Fibroblast of skin of back (primary cell): ENCODE measurements at places on chromosomes 5 and 9.

GRCh38 chr9:91963711-91964240 lies 13.7 kb upstream of the ROR2 start:
- no peak for DNase-seq

DNA sequence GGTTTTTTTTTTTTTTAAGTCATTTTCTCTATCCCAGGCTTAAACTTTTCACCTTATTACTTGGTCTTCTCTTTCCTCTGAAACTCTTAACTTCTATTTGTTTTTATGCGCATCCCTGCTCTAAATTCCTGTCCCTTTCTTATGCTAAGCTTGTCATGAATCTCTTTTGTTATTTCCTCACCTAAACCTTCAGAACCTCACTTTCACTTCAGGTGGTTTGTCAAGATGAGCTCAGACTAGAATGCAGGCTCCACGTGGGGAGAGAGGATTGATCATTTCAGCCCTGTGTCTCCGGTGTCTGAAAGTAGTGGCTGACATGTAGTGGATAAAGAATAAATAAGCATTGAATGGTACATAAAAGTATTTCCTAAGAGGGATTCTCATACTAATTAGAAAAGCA lies 63.6 kb downstream of the ANXA1 start:
- DNase-seq = no peak

- no peak for DNase-seq
These were observed 146.7 kb upstream of the COL5A1 start for GRCh38 chr9:134494905-134495304.

GRCh38 chr9:127451858-127452656 lies 747 bp downstream of the LRSAM1 start:
- DNase-seq = peak; percentile 53

GRCh38 chr5:104375345-104375744 lies 812.8 kb upstream of the NUDT12 start:
- DNase-seq = no peak

DNA sequence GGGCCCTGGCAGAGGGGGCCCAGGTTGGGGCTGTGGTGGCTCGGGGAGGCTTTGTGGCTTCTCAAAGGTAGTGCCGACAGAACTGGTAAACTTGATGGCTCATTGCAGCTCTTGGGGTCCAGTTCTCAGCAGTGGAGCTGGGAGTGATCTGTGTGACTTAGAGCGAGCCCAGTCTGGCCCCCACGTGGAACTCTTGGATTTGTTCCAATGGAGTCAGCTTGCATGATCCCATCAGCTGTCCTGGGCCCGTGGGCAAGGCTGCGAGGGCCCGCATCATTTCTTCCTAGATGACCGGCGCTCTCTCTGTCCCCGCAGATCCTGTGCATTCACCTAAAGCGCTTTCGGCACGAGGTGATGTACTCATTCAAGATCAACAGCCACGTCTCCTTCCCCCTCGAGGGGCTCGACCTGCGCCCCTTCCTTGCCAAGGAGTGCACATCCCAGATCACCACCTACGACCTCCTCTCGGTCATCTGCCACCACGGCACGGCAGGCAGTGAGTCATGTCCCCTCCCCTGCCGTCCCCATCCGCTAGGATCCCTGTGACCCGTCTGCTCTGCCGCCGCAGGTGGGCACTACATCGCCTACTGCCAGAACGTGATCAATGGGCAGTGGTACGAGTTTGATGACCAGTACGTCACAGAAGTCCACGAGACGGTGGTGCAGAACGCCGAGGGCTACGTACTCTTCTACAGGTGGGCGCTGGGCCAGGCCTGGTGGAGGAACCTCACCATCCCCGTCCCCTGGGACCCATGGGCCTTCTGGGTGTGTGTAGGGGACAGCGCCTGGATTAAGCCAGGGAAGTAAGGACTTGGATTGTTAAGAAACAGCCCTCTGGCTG lies 39.2 kb downstream of the USP20 start:
- DNase-seq = no peak

- DNase-seq = peak; percentile 7
These were observed 52.0 kb downstream of the CFAP77 start for GRCh38 chr9:132461971-132462370.

DNA sequence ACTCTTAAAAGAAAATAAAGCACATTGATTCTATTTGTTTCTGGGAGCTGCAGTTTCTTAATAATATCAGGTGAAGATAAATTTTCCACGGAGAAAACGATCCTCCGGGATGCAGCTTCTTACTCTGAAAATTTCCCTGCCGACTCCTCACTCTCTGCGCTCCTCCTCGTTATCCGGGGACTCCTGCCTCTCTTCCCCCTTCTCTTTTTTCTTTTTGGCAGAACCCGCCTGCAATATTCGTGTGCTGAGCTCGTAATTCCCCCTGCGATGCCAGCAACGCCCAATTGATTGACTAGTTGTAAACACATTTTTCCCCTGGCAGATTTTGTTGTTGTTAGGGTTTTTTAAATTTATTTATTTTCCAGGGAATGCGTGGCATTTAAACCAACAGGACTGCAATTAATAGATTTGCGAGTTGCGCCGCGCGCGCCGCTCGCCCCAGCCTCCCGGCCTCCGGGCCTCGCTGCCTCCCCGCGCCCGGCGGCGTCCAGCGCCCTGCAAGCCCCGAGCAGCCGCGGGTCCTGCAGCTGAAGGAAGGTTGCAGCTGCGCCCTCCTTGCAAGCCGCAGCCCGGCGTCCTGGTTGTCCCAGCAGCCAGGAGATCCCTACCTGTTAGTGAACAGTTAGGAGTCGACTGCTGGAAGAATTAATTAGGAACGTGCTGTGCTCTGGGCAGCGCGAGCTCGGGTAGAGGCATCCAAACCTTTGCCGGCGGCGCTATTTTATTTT lies 2.2 kb downstream of the NTNG2 start:
- DNase-seq = no peak

GRCh38 chr5:170491479-170491878 lies 12.3 kb upstream of the KCNIP1 start:
- DNase-seq = peak; percentile 96

- no peak for DNase-seq
These were observed 46.8 kb upstream of the HAPLN1 start for GRCh38 chr5:83767409-83767992.

GRCh38 chr5:112906637-112907036 lies 15.4 kb downstream of the REEP5 start:
- no peak for DNase-seq

GRCh38 chr5:174825587-174825986 lies 101.2 kb downstream of the MSX2 start:
- DNase-seq = peak; percentile 80

DNA sequence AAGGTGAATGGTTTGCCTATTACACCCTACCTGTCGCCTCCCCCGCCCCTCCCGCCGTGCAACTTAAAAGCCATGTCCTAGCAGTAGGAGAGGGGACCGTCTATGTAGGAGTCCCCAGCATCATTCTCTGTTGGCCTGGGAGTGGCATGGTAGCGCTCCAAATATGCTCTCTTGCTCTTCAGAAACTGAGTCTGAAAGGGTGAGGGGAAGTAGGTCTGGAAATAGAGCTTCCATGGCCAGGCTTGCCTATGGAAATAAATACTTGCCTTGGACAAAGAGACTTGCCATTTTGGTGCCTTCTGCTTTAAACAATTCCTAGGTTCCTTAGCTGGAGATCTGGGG lies 1.4 kb downstream of the RGS7BP start:
- DNase-seq = no peak

GRCh38 chr5:69485471-69485870 lies 7.1 kb upstream of the OCLN start:
- no peak for DNase-seq

GRCh38 chr9:38026021-38026809 lies 42.8 kb downstream of the SHB start:
- DNase-seq = peak; percentile 99

DNA sequence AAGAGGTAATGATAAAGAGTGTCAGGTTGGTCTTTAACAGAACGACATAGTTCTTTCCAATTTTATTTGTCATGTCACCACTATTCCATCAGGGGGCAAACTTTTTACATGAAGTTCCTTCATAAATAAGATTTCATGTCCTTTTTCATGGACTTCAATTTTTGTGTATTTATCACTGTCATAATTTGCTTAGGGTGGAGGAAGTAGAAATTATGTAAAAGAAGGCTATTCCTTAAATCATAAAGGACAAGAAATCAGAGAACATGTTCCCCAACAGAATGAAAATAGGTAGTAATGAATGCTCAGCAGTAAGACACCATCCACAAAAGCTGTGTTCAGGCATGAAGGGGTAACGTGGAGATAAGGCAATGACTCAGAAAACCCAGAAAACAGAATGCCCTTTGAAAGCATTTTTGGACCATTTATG lies 72.7 kb downstream of the ZFAND5 start:
- peak; percentile 47 for DNase-seq

GRCh38 chr9:129482521-129483414 lies 138.1 kb downstream of the C9orf50 start:
- peak; percentile 95 for DNase-seq

DNA sequence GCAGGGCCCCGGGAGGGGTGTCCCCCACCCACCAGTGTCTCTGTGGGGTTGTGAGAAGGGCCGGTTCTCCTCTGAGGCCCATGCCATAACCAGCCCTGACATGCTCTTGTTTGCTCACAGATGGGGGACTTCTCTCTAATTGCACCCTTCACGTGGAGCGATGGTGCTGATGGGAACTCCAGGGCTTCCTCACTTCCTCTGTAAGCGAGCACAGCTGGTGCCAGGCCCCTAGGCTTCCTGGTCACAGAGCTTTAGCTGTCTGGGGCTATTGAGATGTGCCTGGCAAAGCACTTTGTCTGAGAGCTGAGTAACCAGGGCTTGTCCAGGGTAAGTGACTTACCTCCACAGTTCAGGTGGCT lies 36.4 kb downstream of the PHF2 start:
- no peak for DNase-seq

DNA sequence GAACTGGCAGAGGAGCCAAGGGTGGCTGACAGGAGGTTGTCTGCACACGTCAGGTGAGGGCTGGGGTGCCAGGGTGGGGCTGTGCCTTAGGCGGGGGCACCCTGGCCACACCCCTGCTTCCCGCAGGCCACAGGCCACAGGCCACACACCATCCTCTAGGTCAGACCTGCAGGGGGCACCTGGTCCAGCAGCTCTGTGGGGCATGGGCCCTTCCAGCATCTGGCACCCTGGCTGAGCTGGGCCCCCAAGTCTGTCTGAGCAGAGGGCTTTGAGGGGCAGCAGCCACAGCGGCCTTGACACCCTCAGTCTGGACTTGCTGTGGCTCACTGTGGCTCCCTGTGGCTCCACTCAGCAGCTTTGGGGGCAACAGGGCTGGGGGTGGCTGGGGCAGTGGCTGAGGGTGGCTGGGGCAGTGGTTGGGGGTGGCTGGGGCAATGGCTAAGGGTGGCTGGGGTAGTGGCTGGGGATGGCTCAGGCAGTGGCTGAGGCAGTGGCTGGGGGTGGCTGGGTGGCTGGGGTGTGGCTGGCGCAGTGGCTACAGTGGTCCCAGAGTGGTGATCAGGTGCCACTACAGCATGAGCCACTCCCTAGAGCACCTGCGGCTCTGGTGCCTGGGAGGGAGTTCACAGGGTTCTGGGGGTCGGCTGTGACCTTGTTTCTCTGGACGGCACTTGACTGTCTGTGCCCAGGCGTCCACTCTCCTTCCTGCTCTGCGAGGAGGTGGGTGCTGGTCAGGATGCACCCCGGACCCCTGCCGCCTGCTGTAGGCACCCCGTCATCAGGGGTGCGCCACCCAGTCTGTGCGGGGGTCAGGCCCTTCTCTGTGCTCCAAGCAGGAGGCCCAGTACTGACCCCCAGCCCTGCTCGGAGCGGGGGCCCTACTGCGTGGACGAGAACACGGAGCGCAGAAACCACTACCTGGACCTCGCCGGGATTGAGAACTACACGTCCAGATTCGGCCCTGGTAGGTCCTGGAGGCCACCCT lies 27.1 kb downstream of the NKD2 start:
- DNase-seq = no peak

DNA sequence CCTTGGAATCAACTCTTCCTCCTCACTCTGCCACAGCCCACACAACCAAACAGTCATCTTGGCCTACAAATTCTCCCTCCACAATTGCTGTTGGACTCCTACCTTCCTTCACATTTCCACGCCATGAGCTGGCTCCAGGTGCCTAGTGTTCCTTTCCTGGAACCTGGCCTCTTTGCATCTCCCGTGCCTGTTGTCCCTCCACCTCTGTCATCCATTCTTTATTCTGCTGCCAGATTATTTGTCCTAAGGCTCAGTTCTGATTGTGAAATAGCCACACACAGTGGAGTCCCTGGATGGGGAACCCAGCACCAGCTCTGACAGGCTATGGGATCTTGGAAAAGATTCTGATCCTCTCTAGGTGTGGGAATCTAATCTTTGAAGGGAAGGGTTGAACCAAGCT lies 109.1 kb upstream of the ANKH start:
- no peak for DNase-seq

DNA sequence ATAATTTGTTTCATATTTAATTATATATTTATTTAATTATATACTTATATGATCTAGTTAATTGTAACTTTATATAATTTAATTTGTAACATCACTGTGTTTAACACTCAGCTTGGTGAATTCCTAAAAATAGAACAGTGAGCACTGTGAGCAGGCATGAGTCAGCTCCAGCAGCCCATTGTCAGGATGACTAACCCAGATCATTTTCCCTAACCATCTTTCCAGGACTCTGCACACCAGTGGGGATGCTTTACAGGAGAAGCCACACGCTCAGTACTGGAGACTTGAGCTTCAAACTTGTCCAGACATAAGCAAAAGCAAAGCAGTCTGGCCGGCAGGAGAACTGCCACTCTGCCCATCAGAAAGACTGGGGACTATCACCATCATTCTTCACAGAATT lies 446.2 kb upstream of the TRPC7 start:
- DNase-seq = peak; percentile 93

DNA sequence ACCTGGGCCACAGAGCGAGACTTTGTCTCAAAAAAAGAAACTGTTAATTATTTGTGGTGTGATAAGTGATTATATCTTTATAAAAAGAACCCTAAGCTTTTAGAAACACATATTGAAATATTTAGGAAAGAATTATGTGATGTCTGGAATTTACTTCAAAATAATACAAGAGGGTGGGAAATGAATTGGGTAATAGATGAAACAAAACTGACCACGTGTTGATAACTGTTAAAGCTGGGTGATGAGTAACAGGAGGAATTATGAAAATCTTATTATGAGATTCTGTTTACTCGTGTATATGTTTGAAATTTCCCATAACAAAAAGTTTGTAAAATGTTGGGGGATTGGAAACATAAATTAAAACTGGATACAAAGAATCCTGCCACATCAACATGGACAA lies 33.0 kb upstream of the PPP2CA start:
- no peak for DNase-seq

GRCh38 chr9:37424204-37424685 lies 1.7 kb downstream of the GRHPR start:
- no peak for DNase-seq

DNA sequence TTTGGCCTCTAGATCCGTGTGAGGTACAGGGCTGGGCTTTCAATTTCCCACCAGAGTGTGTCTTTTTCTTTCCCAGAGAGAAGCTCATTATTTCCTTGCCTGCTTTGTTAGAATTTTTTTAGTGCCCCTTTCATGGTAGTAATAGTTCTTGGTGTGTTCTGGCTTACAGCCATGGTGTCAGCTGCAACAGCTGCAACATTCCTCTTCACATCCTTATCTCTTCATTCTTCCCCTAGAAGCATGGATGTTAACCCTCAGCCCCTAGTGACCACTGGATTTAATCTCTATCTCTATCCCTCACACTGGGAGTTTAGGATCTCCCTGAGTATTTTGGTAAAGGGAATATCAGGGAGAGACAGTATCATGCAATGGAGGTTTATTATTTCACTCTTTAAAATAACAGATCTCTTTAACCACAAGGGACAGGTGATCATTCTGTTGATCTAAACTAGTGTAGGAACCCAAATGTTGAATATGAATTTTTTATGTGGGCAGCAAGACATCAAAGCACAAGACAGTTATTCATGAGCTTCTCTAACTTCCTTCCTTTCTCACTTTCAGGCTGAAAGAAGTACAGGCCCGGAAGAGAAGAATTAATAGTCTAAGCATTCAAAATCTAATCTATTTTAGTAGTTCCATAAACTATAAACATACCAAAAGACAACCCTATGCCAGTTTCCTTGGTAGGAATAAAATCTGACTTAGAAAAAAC lies 160.2 kb downstream of the FAM170A start:
- DNase-seq = no peak
